Prostate gland (tissue), 2 donors: ENCODE measurements at places on chromosomes 5 and 9. TPM values are rescaled to one million over a fixed set of nuclear protein-coding genes. Genes with fewer than 3 reads are reported as not detected.

FGF18 gene
- total RNA-seq = 0.51 TPM

FOXD4 gene
- 0.51 TPM for total RNA-seq

MOB3B gene
- total RNA-seq = 3.1 TPM

RELL2 gene
- total RNA-seq = 7.2 TPM

PCDHB4 gene
- 1.4 TPM for total RNA-seq

RNF183 gene
- 0.57 TPM for total RNA-seq

SPATA31A3 gene
- not detected for total RNA-seq

PLAC8L1 gene
- not detected for total RNA-seq

ASS1 gene
- total RNA-seq = 228 TPM

RFESD gene
- total RNA-seq = 4.0 TPM

PCDHGA6 gene
- 8.4 TPM for total RNA-seq

KIAA1958 gene
- total RNA-seq = 42.8 TPM

DNA sequence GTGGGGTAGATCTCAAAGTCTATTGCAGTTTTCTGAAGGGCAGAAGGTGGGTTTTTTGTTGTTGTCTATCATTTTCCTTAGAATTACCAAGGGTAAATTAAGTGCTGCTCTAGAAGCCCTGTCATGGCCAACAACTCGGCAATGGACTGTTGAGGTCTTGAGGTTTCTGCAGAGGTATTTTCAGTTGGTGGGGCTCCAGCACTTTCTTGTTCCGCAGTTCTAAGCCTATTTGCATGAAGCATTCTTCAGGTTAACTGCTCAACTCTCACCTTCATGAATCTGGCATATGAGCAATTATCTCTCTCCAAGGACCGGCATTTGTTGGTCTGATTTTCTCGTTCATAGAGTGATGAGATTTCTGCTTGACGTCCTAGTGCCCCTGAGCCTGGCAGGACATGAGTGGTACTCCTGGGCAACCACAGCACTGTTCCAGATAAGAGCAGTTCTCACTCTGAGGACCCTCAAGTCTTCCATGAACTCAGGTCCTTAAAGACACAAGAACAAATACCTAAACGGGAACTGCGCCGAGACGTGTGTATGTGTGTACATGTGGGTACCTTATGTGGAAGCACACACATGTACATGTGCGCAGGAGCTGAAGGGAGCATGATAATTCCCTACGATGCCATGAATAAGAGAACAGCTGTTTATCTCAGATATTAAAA is 544.5 kb downstream of the CSNK1G3 start:
- DNase-seq = no peak

DNA sequence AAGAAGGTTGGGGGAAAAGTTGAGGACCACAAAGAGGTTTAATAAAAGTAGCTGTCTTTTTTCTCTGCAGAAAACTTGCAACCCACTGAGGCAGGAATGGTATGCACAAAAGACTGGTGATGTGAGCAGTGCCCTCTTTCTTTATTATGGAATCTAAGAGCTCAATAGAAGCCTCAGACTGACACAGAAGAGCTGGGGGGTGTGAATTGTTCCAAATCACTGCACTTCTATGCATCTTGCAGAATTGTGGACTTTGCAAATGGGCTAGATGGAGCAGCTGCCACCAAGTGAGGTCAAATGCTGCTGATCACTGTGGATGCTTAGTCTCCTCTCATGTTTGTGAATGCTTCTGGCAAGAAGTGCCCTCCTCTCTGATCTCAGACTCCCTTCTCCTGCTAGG is 227.1 kb downstream of the ZSWIM6 start:
- no peak for DNase-seq

DNA sequence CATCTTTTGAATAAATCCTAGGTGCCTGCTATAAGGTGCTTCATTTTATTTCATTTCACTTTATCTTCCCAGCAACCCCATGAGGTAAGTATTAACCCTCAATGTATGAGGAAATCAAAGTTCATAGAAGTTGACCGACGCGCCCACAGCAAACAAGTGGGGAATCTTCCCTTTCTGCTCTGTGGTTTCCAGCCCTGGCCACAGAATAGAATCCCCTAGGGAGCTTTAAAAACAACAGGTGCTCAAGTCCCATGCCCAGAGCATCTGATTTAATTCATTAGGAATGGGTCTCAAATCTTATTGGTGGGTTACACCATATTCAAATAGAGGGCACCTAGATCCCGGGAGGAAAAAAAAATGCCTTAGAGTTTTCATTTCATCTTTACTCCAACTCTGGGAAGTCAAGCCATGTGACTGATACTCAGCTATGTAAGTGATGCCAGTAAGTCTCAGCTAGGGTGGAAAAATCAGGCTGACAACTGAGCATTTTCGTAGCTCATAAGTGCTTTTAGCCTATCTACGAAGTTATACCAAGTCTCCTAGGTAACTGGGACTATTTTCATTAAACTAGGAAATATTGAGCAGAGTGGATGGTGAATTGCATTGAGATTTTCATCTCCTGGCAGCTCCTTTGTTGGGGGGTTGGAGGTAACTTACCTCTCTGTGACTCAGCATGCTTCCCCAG is 353.4 kb upstream of the SLC30A5 start:
- no peak for DNase-seq

- no peak for DNase-seq
Measured at GRCh38 chr5:91058575-91058974, 324.5 kb downstream of the ARRDC3 start.

DNA sequence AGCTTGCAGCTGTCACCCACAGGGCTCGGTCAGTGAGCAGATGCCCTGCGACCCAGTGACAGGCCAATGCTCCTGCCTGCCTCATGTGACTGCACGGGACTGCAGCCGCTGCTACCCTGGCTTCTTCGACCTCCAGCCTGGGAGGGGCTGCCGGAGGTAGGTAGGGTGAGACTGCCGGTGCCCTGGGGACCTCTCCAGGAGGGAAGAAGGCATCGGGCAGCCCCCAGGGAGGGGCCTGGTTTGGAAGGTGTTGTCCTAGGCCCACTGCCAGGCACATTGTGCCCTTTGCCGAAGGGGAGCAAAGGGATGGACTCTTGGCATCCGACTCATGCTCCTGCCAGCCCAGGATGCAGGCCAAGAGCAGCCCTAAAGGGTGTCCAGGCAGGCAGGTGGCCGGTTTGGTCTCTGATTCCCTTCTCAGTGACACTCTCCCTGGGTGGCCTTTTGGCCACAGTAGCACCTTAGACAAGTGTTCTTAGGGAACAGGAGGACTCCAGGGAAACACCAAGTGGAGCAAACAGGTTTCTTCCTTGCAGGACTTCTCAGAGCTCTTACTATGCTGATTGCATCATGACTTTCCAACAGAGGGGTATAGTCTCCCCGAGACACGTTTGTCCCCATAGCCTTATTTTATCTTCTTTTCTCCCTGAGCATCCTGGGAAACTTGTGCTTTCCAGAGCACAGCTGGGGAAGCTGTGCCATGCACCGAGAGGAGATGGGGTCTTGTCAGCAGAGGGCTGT is 28.1 kb upstream of the AIF1L start:
- no peak for DNase-seq

DNA sequence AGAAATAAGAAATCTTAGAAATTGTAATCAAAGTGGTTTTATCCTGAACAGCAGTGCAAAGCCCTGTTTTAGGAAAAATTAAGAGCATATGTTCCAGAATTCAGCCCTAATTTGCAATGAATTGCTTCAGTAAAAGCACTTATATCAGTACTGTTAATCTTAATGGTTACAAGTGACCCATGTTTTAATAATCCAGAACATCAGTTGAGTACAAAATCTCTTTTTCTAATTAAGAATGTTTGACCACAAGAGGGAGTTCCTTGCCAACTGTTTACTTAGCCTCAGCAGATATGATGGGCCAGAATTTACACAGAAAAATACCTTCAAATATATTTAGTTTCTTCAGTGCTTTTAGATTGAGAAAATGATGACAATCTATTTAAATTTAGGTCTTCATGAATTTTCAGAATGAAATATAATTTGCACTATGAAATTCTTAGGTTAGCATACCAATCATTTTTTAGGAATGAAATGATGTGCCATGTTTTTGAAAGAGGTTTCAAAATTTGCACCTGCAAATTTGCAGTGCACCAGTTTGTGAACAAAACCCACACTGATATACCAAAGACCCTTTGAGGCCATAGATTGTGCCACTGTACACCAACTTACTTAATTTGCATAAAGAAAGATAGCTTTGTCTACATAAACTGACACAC is 926.3 kb upstream of the ARRDC3 start:
- no peak for DNase-seq

GRCh38 chr9:122951056-122951455 is 10.2 kb downstream of the RABGAP1 start:
- no peak for DNase-seq

DNA sequence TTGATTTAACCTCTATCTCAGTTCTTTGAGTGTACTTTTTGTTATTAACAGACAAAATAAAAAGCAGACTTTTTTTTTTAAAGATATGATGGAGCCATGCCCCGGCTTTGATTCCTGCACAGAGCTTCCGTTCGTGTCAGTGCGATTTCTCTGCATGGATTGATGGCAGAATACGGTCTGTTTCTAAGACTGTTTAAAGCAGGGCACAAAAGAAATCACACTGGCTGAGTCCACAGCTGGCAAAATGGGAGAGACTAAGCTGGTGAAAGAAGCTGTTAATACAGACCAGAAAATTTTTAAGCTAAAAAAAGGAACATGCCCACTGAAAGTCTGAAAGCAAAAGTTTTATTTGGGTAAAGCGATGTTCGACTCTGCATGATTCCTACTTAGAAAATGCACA is 501.4 kb upstream of the WWC1 start:
- no peak for DNase-seq

DNA sequence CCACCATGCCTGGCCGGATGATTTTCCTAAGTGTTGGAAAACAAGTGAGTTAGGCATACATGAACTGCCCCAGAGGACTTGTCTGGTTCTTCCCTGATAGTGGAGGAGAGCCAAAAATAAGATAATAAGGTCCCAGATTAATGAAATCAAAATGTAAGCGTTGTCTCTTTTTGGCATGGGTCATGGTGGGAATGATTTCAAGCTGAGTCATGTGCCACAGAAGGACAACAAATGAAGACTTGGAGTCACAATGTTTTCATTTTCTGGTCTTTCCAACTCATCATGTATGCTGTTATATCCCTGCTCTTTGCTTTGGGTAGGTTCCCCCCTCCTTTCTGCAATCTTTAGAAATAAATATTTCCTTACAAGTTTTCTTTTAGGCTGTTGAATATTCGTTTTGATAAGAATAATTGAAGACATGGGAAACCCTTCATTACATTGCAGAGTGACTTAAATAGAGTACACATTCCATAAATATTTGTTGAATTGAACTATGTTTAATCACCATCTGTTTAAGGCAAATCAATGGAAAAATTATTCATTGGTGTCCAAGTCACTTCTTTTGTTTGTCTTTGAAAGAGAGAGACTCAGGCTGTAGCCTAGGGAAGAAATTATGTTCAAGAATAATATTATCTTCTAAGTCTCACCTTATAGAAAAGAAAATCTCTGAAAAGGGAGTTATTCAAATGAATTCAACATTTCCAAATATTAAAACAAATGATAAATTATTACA is 196.3 kb downstream of the CSNK1G3 start:
- DNase-seq = no peak

GRCh38 chr5:1325870-1326531 is 18.9 kb downstream of the CLPTM1L start:
- no peak for DNase-seq

DNA sequence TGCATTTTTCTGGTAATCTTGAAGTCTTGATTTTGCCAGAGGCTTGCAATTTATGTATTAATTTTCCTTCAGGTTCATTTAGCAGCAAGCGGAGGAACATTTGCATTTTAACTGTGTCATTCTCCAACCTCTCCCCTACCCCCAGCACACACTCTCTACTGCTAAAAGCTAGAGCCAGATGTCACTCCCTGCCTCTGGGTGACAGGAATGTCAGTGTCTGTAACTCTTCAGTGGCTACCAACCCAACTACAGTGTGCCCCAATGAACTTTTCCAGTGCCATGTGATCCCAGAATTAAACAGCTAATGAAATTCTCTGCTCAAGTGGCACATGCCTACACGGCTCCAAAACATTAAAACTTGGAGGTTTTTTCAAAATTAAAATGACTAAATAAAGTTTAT is 260.3 kb downstream of the GOLPH3 start:
- no peak for DNase-seq

GRCh38 chr5:757931-758697 is 26.4 kb downstream of the ZDHHC11B start:
- no peak for DNase-seq

DNA sequence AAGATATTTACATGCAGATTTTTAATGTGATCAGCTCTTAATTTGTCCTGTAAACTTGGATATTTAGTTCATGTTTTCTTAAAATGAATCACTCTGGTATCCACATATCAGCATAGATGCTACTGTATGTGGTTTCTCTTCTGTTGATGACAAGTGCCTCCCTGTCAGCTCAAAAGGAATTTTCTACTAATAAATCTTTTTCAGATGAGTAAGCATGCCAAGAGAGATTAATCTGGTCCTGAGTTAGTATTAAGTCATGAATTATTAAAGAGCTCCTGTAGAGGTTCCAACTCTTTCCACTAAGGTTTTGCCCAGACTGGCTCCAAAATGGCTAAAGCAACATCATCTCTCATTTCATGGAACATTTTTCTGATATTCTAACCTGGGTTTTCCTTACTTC is 129.2 kb downstream of the GOLPH3 start:
- DNase-seq = no peak

GRCh38 chr5:98109561-98110006 is 663.9 kb upstream of the RGMB start:
- DNase-seq = no peak

- DNase-seq = peak; percentile 37
Measured at GRCh38 chr5:14870337-14871213, 1.0 kb downstream of the ANKH start.

DNA sequence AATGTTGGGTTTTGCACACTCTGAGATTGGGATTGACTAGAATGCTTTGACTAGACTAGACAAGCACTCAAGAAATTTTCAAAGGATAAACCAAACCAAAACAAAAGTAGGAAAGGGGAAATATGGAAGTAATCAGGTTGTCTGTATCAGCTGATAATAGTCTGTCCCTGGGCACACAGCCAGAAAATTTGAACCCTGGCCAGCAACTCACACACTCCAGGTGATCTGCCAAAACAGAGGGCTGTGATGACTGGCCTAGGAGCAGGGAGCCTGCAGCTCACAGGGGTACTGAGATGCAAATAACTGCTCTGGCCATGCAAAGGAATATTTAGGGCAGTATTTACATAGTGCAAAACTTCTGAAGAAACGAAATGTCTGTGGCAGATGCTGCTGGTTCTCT is 112.3 kb upstream of the SMIM23 start:
- DNase-seq = no peak

DNA sequence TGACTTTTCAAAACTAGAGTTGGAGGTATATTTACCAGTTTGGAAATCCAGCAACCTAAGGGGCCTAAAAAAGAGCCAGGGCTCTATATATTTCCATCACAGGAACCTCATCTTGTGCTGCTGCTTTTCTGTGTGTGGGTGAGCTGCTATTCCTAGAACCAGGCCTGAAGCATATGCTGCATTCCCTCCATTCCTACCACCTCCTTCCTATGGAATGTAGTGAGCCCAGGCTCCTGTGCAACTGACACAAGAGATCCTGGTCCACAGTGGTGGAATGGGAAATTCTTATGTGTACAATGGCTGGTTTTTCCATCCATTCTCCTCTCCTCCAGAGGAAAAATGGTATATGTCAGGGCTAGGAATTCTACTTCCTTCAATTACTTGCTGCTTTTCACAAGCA is 39.1 kb downstream of the SPEF2 start:
- DNase-seq = no peak
